ENCODE measurements at places on chromosomes 1 and 21.
A peak's percentile ranks its signal among the peaks of the same experiment; 100 is the strongest.

GRCh38 chr1:168287237-168287664 is 6.6 kb downstream of the TBX19 start:
- no peak for DNase-seq

- DNase-seq = no peak
These were observed 107.2 kb downstream of the ARHGEF10L start for GRCh38 chr1:17646444-17647280.

GRCh38 chr1:71307451-71307850 is 226.6 kb upstream of the ZRANB2 start:
- DNase-seq = no peak

GRCh38 chr1:153801786-153802697 is 26.8 kb downstream of the SLC27A3 start:
- no peak for DNase-seq

DNA sequence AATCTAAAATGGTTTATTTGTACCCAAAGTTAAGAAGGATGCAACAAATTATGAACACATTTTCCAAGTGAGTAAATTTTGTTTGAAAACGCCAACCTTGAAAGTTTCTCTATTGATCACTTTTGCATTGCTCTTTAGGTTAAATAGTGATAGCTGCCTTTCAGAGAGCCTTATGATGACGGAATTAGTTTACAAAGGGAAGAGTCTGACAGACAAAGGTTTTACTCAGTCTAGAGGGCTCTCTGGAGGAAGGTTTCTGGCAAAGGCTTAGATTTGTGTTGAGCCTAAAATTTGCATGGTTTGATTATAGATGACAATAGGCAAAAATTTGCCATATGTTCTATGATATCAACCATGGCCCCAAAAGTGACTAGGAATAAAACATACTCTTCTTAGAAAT is 95.9 kb upstream of the RUNX1 start:
- DNase-seq = no peak

DNA sequence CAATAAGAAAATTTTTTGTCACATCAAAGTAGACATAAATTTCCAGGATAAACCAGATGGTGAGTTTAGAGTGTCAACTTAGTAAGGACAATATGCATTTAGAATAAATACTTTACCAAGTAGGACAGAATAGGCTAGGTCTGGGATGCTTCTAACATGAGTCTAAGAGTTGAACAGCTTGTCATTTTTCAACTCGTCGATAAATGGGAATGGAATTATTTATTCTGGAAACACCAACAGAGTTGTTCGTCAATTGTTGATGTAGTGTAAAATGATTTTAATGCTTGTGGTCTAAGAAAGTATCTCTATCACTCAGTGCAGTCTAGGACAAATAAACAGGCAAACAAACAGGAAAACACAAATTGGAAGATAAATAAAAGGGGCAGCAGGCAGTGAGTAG is 358.4 kb upstream of the ST6GALNAC5 start:
- no peak for DNase-seq

DNA sequence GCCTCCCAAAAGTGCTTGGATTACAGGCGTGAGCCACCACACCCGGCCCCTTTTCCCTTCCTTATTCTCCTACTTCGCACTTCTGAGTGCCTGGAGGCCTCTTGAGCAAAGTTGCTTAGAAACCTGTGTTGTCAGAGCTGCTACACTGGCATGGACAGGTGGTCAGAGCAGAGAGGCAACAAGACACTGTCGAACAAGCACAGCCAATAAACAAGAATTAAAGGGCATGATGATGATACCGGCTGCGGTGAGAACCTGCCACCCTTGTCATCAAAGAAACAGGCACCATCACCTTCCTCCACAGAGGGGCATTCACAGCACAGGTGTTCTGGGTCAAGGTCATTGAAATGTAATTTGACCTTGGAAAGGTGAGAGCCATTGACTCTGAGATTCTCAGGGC is 23.3 kb downstream of the STUM start:
- no peak for DNase-seq

- DNase-seq = no peak
These were observed 28.1 kb downstream of the SLC5A9 start for GRCh38 chr1:48250572-48250971.

DNA sequence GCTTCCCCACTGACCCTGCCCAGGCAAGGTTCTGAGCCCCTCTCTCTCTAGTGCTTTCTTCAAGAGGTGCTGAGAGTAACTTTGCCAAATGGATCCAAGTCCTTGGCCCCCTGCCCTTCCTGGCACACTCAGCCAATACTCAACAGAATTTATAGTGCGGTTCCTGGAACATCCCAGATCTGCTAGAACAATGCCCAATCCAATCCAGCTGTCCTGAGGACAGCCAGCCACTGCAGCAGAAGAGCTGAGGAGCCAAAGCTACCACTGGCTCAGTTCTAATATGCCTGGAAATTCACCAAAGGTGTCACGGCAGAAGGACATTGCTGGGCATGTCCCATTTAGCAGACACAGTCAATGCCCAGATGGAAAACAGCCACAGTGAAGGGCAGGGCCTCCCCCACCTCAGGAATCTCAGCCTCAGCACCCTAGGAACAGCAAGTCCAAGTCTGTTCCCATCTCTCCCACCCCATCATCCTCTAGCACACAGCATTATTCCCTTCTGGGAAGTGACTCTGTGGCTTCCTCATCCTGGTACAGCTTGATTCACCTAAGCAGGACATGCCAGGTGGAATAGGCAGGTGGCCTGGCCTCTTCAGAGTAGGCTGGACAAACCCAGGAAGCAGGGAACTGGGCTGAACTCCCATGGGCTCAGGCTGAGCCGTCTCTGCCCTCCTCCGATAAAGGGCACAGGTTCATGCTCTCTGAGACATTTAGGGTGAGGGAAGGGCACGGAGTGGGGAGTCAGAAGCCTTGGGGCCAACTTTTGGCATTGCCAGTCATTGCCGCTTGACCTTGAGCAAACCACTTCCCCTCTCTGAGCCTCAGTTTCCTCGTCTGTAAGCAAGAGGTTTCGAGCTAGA is 24.6 kb downstream of the PMVK start:
- no peak for DNase-seq

DNA sequence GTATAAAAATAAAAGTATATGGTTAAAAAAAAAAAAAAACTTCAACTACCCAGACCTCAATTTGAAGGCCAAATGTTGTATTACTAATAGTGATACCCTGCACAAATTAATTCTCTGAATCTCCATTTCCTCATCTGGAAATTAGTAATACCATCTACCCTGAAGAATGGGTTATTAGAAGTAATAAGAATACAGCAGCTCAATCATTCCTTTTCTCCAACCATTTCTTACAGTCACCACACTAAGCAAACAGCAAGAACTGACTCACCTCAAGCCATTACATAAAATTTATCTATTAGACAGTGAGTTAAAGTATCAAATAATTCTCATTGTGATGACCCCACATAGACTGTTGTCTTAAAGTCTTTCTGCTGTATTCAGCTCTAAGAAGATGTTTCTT is 39.6 kb downstream of the RERE start:
- no peak for DNase-seq

DNA sequence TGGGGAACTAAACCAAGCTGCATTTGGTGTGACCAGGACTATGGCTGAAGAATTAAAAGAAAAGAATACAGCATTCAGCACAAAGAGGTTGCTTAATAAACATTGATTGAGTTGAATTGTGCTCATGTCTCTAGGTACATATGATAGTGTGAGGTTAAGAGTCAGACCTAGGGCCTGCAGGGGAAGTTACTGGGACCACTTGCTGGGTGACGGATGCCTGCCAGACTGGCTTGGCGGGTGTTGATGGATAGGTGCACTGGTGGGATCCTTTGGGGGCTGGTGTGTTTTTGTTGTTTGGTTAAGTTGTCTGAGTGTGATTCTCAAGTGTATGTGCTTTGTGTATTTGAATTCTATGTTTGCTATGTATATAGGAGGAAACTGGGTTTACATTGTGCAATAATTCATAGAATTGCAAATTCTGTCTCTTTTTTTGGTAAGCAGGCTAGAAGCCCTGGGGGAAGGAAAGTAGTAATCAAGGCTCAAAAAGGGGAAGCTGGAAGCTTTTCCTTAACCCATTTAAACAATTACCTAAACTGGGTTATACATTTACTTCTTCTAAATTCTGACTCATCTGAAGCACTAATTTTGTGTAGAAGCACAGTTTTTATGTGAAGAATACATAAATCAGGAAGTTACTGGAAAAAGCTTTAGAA is 1.8 kb downstream of the CD101 start:
- no peak for DNase-seq

- DNase-seq = peak; percentile 55
These were observed 122.2 kb downstream of the KCNN3 start for GRCh38 chr1:154747740-154748404.

DNA sequence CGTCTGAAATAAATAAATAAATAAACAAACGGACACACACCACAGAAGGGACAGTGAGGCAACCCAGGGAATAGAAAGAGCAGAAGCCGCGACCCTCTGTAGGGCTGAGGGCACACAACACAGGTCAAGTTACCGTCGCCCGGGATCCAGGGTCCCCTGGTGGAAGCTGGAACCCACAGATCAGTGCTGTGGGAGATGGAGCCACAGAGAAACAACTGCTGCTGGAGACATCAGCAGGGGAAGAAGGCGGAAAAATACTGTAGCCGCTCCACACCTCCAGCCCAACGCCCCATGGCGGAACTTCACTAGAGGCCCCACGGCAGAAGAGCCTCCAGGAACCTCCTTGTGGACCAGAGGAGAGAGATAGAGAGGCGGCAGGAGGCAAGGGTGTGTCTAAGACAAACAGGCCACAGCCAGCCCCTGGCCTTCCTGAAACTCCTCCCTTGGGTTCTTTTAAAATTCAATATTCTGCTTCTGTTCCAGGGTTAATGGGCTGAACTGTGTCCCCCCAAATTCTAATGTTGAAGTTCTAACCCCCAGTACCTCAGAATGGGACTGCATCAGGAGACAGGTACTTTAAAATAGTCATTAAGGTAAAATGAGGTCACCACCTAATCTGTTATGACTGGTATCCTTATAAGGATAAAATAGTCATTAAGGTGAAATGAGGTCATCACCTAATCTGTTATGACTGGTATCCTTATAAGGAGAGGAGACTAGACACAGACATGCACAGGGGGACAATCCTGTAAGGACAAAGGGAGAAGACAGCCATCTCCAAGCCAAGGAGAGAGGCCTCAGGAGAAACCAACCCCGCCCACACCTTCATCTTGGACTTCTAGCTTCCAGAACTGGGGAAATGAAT is 7.7 kb upstream of the HLCS start:
- no peak for DNase-seq

DNA sequence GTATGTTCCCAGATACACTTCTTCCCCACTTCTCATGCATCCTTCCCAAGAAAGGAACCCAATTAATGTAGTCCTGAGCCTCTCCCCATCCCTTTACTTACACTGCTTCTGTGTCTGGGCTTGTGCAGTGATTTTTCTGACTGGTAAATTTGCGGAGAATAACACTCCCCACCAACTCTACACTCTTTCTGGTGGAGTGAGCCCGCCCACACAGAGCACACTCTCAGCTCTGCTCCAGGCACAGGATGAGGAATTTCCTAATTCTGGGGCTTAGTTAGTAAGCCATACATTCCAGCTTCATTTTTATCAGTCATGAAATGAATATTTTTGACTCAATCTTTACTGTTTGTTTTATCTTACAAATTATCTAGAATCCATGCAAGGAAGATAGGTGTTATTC is 38.6 kb downstream of the FMO4 start:
- no peak for DNase-seq

DNA sequence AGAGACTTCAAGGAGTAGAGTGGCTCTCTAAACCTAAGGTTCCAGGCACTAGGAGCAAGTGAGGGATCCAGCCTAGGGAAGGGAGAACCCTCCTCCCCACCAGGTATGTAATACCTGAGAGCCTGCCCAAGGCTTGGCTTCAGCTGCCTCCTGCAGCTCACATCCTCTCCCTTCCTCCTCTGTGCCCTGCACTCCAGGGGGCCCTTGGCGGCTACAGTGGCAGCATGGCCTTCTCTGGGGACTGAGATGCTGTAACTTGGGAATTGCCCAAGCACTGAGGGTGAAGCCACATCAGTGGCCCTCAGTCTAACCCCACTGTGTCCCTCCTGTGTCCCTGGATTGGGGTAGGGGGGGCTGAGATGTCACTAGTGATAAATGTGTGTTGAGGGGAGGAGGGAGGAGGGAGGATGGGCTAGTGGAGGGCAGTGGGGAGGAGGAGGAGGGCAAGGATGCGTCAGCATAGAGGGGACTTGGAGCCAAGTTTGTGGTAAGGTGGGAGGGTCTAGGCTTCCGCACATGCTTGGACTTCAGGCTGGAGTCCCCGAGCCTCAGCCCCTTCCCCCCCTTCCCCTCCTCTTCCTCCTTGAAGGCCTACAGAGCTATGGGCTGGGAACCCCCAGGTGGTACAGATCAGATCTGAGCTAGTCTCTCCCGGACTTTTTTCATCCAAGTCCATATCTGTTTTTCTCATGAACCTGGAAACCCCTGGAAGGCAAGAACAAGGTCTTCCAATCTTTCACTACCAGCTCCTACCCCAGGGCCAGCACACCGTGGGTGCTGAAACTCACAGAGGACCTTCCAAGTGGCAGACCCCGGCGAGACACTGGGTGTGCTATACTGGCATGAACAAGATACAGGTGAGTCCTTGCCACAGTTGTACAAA is 17.5 kb downstream of the COL9A2 start:
- DNase-seq = no peak

GRCh38 chr1:17134034-17134433 is 14.8 kb upstream of the PADI2 start:
- no peak for DNase-seq

GRCh38 chr1:4653796-4654725 is at the start of gene AJAP1:
TSS of gene AJAP1 (plus strand) at chr1:4654609. CDS start at chr1:4655426, 817 bp downstream.
- no peak for DNase-seq

- DNase-seq = no peak
These were observed 8.0 kb downstream of the ECHDC2 start for GRCh38 chr1:52913537-52913936.
